Upper lobe of right lung (tissue), 1 donor: ENCODE measurements at places on chromosomes 11 and 22. TPM values are rescaled to one million over a fixed set of nuclear protein-coding genes. Genes with fewer than 3 reads are reported as not detected.

Gene NPTXR
- total RNA-seq = 6.3 TPM

Gene PGM2L1
- 5.1 TPM for total RNA-seq

Gene TESMIN
- 0.81 TPM for total RNA-seq

DNA sequence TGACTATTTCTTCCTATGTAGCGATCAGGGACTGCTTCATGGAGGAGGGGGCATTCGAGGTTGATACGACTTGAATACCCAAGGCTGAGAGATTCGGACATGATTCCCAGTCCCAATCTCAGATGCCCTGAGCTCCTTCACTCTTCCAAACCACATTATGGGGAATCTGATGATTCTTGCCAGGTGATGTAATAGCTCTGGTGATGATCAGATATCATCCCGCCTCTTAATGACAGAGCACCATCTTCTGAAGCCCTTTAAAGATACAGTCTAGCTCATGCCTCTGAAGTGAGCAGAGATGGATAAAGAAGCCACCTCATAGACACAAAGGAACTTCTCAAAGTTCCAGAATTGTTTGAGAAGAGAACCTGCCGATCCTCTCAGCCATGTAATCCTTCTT lies 8.9 kb upstream of the CLMP start:
- no peaks in the 10 kb centered on the region for H3K4me1 ChIP-seq
- no peak overlapping the region for H3K27ac ChIP-seq
- H3K36me3 ChIP-seq = no peaks in the 10 kb centered on the region
- no peaks in the 10 kb centered on the region for H3K27me3 ChIP-seq

- no peak for DNase-seq
- no peaks in the 10 kb centered on the region for H3K4me1 ChIP-seq
- no peak overlapping the region for H3K4me3 ChIP-seq
- no peaks in the 10 kb centered on the region for H3K36me3 ChIP-seq
- H3K27me3 ChIP-seq = no peaks in the 10 kb centered on the region
Measured at GRCh38 chr11:123549926-123550917, 104.2 kb downstream of the SCN3B start.

- no peak overlapping the region for H3K27ac ChIP-seq
- no peaks in the 10 kb centered on the region for H3K27me3 ChIP-seq
- H3K36me3 ChIP-seq = no peaks in the 10 kb centered on the region
- H3K4me3 ChIP-seq = no peak overlapping the region
- peaks cover 44% of the 10 kb centered on the region for H3K4me1 ChIP-seq
Measured at GRCh38 chr22:45993841-45994240, 16.9 kb upstream of the WNT7B start.

- no peaks in the 10 kb centered on the region for H3K36me3 ChIP-seq
- no peak overlapping the region for H3K4me3 ChIP-seq
- DNase-seq = no peak
- no peaks in the 10 kb centered on the region for H3K27me3 ChIP-seq
- no peak overlapping the region for H3K27ac ChIP-seq
Measured at GRCh38 chr22:17281440-17281841, 62.2 kb upstream of the ADA2 start.

DNA sequence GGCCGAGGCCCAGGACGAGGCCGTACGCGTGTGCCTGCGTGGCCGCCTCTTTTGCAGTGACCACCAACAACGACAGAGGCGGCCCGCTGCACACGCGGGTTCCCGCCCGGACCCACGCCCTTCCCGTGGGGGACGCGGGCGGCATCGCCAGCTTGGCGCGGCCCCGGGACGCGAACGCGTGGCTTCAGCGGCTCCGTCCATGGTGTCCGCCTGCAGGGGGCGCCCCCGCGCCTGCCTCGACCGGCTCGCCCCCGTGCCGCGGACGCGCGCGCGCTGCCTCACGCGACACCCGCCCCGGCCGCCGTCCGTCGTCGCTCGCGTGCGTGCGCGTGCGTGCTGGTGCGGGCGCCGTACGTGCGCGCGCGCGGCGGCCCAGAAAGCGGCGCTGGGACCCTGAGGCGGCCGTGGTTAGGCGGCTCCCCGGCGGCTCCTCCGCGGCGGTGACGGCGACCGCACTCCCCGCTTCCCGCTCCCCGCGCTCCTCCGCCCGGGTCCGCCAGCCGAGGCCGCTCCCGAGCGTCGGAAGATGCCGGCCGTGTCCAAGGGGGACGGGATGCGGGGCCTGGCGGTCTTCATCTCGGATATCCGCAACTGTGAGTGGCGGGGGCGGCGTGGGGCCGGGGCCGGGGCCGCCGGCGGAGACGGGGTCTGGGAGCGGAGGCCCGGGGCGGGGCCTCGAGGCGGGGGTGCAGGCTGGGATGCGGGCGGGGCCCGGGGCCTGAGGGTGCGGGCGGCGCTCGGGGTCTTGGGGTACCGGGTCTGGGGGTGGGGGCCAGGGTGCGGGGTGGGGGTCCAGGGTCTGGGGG lies at the start of gene AP2A2:
Gene AP2A2, plus strand, starts transcription at position 375 of the 806 bp plus-strand sequence. Its CDS starts 152 bp downstream, at position 527.
- H3K27ac ChIP-seq = peak within 1 kb of the TSS; percentile 83
- DNase-seq = peak; percentile 96
- H3K36me3 ChIP-seq = peaks cover 4% of the 10 kb centered on the region
- H3K27me3 ChIP-seq = no peaks in the 10 kb centered on the region
- H3K4me3 ChIP-seq = peak within 1 kb of the TSS; percentile 60

DNA sequence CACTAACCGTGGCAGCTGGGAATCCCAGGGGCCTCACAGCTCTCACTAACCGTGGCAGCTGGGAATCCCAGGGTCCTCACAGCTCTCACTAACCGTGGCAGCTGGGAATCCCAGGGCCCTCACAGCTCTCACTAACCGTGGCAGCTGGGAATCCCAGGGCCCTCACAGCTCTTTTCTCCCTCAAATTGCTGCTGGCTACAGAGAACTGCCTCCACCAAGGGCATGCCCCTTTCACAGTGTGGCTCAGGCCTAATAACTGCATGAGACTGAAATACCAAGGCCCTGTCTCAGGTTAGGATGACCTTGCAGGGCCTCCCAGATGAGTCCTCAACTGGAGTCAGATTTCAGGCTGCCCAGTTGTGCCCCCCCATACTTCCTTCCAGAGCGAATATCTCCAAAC lies 35.1 kb upstream of the GGTLC2 start:
- H3K4me1 ChIP-seq = no peaks in the 10 kb centered on the region
- H3K27me3 ChIP-seq = no peaks in the 10 kb centered on the region
- H3K4me3 ChIP-seq = no peak overlapping the region
- no peak for DNase-seq

DNA sequence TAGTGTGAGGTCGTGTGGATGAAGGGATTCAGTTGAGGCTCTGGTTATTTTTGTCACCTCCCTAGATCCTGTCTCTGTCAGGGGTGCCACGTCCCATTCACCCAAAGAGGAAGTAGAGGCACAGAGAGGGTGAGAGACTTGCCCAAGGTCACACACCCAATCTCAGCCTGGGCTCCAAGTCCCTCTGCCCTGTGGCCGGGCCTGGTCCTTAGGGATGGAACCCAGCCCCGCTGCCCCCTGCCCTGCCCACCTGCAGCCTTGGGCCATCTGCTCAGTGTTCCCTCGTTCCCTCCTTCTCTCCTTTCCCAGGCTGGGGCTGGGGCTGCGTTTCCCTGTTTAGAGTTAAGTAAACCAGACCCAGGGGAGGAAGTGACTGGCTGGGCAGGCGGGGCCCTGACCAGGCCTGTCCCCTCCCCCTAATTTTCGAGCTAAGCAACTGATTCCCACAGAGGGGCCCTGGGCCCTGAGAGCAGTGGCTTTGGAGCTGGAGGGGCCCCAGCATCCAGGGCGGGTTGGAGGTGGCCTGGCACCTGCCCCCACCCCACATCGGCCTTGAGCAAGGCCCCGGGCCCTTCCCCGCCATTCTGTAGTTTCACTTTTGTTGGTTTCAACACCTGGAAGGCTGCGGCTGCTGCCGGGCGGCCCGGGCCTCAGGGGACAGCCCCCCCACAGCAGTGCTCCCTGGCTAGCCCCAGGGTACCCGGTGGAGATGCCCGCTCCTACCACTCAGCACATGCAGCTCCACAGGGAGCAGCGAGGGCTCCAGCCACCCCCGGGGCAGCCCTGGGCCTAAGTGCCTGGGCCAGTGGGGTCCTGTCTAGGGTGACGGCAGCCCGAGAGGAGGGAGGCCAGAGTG lies 1.5 kb downstream of the TCIRG1 start:
- peak overlapping the region; percentile 94 for H3K27ac ChIP-seq
- peak overlapping the region; percentile 98 for H3K4me3 ChIP-seq
- H3K4me1 ChIP-seq = peaks cover 47% of the 10 kb centered on the region
- no peaks in the 10 kb centered on the region for H3K27me3 ChIP-seq
- DNase-seq = peak; percentile 87

DNA sequence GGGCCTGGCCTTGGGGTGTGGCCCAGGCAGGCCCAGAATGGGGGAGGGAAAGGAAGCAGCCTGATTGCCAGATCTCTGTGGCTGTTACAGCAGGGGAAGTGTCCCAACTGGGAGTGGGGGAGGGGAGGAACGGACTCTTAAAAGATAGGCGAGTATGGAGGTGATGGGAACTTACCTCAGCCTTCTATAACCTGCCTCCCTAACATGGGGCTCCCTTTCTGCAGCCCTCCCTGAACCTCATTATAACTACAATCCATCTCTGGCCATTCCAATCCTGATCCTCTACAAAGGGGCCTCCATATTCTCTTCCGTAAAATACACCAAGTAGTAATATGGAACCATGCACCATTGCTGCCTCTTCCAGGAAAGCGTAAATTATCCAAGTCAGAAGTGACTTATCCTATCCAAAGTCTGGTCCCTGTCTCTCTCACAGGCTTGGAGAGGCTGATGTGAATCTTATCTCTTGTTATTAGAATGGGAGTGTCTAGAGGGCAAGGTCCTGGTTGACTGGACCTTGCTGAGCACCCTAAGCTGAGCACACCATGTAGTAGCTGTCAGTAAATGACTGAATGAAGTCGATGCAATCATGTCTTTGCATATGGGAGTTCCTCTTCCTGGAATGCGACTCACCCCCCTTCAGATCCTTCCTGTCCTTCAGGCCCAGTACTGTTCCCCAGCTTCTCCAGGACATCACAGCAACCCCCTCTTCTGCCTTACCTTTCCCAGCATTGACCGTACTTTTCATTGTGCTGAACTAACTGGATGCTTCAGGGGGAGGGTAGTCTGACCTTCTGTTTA lies 5.9 kb downstream of the RHOG start:
- H3K4me1 ChIP-seq = peaks cover 89% of the 10 kb centered on the region
- peak overlapping the region; percentile 55 for H3K27ac ChIP-seq
- peak; percentile 72 for DNase-seq
- H3K27me3 ChIP-seq = no peaks in the 10 kb centered on the region
- H3K36me3 ChIP-seq = peaks cover 9% of the 10 kb centered on the region
- no peak overlapping the region for H3K4me3 ChIP-seq

GRCh38 chr22:29216873-29217666 lies 11.4 kb downstream of the EMID1 start:
- no peak overlapping the region for H3K4me3 ChIP-seq
- DNase-seq = no peak
- no peaks in the 10 kb centered on the region for H3K27me3 ChIP-seq

Gene TMEM121B
- total RNA-seq = 2.1 TPM

- H3K27ac ChIP-seq = no peak overlapping the region
- H3K36me3 ChIP-seq = no peaks in the 10 kb centered on the region
- no peak for DNase-seq
- no peak overlapping the region for H3K4me3 ChIP-seq
- no peaks in the 10 kb centered on the region for H3K4me1 ChIP-seq
Measured at GRCh38 chr22:27298332-27298731, 503.2 kb downstream of the MN1 start.

- no peak overlapping the region for H3K27ac ChIP-seq
- no peak overlapping the region for H3K4me3 ChIP-seq
- H3K27me3 ChIP-seq = no peaks in the 10 kb centered on the region
- peaks cover 24% of the 10 kb centered on the region for H3K4me1 ChIP-seq
- H3K36me3 ChIP-seq = peaks cover 13% of the 10 kb centered on the region
Measured at GRCh38 chr11:107562647-107563208, 2.8 kb downstream of the ALKBH8 start.

Gene MRGPRF
- total RNA-seq = 13.2 TPM
